ENCODE measurements at places on chromosomes 5 and 9.

- no peak for DNase-seq
Measured at GRCh38 chr5:3954199-3954598, 358.6 kb downstream of the IRX1 start.

- no peak for DNase-seq
Measured at GRCh38 chr5:86463339-86463738, 154.4 kb upstream of the COX7C start.

GRCh38 chr5:5018578-5018970 is 121.6 kb upstream of the ADAMTS16 start:
- no peak for DNase-seq

- no peak for DNase-seq
Measured at GRCh38 chr5:172945151-172945550, 14.1 kb upstream of the RPL26L1 start.

DNA sequence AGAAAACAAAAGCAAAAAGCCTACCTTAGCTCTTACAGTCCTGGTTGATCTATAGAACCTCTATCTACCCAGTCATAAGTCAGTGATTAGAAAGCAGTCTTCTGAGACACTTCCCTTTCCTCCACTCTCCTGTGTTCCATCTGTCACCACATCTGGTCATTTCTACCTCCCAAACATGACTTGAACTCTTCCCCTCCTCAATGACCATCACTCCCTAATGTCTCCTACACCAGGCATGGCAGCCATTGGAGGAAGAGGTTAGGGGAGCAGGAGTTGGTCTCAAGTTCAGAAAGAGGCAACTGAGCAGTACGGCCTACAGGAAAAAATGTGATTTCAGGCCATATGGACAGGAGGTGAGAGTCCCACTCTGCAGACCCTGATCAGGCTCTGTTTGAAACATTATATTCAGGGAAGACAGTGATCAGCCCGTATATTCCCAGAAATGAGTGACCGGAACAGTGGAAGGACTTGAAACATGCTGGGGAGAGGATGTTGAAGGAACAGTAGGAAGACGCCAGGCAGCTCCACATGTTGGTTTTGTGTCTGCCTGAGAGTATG is 12.0 kb downstream of the ABLIM3 start:
- no peak for DNase-seq

DNA sequence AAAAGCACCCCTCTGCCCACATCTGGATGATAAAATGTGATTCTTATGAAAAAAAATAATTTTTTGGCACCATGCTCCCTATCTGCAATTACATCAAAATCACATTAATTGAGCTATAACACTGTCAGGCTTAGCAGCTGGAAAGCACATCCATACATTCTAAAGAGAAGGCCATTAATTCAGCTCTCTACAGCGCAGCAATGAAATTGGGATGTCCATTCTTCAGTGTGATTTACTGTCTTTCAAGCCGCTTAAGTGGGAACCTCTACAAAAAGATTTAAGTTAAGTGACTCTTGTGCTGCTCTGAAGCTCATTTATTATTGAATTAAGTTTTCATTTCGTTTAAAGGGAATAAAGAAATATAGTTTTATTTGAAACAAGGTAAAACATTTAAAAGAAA is 171.3 kb downstream of the EBF1 start:
- DNase-seq: no peak

- DNase-seq: no peak
Measured at GRCh38 chr5:137995077-137995748, 37.7 kb downstream of the FAM13B start.

GRCh38 chr9:35791297-35791921 is at the start of gene NPR2:
NPR2 (plus strand) TSS chr9:35791591; CDS start chr9:35792409, 818 bp downstream.
- no peak for DNase-seq

GRCh38 chr5:134070725-134071613 is 43.5 kb upstream of the TCF7 start:
- DNase-seq: no peak

GRCh38 chr9:75891277-75891741 is 836 bp downstream of the PCSK5 start:
- DNase-seq: no peak

GRCh38 chr5:61651195-61651594 is 319.1 kb downstream of the ZSWIM6 start:
- DNase-seq: no peak

- no peak for DNase-seq
Measured at GRCh38 chr5:150340614-150341255, 16.8 kb upstream of the TCOF1 start.

DNA sequence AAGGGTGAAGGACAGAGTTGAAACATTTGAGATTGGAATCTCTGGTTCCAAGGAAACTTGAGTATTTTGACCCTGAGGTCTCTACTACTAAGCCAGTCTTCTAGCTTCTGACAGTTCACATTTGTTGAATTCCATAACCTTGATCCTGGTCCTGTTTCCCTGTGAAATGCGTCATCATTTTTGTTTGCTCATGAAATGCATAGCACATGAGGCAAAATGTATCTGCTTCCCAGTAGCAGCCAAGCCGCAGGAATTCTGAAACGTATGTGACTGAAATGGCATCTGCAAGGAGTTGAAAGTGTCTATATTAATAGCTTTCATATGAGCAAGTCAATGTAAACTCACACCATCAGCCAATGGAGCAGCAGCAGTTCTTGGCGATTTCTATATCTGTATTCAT is 307.9 kb downstream of the CSNK1G3 start:
- DNase-seq: no peak

DNA sequence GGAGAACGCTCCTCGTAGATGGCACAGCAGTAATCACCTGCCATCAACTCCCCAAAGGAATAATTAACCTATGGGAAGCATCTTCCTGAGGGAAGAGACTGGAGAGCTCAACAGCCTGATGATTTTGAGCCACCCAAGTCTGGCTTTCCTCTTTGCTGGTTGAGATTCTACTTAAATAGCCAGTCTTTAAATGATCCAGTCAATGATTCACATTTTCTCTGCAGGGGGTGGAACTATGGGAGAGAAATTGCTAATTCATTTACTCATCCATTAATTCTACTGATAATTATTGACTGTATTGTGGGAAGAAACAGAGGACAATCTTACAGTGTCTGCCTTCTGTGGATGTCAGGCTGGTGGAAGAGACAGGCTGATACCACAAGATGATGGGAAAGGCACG is 355.0 kb upstream of the PANK3 start:
- DNase-seq: no peak

DNA sequence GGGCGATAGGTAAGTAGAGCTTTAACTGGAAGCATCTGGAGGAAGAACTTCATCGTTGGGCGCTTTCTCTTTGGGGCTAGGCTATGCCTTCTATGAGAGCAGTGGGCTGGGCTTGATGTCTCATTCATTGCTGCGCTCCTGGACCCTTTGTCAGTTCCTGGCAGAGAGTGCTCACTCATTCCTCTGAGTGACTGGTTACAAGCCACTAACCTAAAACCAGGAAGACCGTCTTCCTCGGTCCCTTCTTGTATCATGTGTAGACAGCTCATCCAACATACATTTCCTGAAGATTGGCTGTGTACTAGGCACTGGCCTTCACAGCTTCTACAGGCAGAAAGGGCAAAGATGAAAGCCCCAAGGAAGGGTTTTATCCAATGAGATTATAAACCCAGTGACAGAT is 6.4 kb downstream of the SWI5 start:
- no peak for DNase-seq

DNA sequence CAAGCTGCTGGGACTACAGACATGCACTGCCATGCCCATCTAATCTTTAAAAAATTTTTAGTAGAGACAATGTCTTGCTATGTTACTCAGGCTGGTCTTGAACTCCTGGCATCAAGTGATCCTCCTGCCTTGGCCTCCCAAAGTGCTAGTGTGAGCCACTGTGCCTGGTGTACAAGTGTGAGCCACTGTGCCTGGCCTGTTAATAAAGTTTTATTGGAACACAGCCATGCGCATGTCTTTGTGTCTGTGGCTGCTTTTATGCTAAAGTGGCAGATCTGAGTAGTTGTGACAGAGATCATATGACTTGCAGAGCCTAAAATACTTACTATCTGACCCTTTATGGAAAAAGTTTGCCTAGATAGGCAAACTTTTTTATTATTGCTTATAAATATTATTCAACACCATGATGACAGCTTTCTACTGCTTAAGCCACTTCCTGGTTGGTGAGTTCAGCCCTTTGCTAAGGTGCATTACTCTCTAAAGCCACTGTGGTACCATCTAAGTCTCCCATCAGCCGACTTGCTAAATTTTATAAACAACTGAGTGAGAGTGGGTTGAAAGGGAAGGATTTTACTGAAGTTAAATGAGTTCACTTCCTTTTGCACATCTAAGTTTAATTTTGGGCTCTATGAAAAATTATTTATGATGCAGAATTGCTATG is 133.5 kb downstream of the RASGRF2 start:
- DNase-seq: no peak

GRCh38 chr9:105760053-105760452 is 65.7 kb downstream of the TMEM38B start:
- no peak for DNase-seq

- no peak for DNase-seq
Measured at GRCh38 chr5:5598547-5599113, 176.2 kb downstream of the ICE1 start.

DNA sequence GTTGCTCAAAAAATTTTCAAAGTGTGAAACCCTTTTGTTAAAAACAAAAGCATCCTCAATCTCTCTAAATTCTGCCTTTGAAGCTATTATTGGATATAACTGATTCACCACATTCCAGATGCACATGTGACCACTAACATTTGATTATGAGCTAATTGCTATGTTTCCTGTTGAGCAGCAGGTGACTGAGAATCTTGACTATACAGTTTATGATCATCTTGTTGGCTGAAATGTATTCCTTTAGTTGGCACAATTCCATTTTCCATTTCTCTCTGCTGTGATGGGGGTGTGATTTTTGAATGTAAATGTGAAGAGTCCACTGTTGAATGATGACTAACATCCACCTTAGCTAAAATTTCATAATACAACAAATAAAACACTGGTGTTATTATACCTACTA is 10.7 kb downstream of the LYSMD3 start:
- DNase-seq: peak; percentile 11

- no peak for DNase-seq
Measured at GRCh38 chr5:127353327-127353726, 62.7 kb downstream of the MEGF10 start.

DNA sequence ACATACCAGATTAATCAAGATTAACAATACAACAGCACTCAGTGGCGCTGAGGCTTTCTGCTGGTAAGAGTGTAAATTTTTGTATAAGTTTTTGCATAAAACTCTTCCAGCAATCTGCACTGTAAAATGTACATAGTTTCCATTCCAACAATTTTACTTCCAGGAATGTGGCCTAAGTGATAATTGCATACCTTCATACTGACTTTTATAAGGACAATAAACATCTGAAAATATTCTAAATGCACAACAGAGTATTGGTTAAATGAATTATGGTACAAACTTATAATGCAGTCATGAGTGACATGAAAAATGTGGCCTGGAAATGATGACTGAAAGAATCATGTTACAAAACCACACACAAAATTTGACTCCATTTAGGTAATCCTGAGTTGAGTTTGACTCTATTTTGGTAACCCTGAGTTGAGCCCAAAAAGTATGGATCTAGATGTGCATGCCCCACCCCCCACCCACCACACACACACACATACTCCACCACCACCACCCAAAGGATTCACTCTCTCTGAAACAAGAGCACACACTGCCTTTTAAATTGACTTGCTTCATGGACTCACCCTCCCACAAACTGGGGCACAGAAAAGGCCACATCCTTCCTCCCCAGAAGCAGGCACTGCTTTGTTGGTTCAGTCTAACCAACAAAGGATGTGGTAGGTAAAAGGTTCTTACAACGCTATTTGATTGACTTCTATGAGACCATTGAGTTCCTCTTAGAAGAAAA is 137.6 kb downstream of the SUSD1 start:
- no peak for DNase-seq

GRCh38 chr5:72388646-72389045 is 68.5 kb downstream of the PTCD2 start:
- no peak for DNase-seq

DNA sequence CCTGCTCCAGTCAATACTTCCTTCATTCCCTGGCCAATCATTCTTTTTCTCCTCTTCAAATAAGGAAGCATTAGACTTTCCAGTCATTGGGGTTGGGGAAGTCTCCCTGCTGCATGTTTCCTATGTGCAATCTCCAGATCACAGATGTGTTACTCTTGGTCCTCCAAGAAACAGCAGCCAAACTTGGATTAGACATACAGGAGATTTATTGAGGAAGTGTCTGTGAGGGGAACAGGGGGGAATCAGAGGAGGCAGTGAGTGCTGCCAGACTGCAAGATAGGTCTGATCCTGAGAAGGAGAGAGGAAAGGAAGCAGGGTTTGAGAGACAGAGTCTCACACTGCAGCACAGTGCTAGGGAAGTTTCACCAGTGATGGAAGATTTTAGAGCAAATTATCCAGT is 40.6 kb upstream of the SLIT3 start:
- DNase-seq: no peak

- DNase-seq: no peak
Measured at GRCh38 chr5:116303340-116303739, 218.5 kb downstream of the COMMD10 start.

- DNase-seq: no peak
Measured at GRCh38 chr9:7118633-7119032, 360.9 kb downstream of the KDM4C start.

GRCh38 chr9:119298076-119298853 is 71.0 kb downstream of the BRINP1 start:
- no peak for DNase-seq

DNA sequence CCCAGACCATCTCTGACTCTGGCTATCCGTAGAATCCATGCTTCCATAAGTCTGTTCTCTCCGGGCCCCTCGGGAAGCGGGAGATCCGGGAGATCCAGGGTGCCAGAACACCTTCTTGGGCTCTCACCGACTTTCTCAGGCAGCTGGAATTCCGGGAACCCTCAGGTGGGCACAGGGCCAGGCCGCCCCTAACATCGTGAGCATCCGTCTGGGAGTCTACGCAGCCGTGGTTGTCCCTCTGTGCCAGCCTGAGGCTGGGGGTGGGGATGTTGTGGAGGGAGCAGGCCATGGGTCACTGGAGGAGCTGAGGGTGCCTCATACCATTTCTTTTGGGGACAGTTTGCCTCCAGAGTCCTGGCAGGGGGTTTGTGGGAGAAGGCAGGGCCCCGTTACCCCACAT is 92.3 kb upstream of the COL5A1 start:
- DNase-seq: no peak

- DNase-seq: no peak
Measured at GRCh38 chr9:124778575-124779367, 1.8 kb downstream of the OLFML2A start.

- DNase-seq: no peak
Measured at GRCh38 chr5:60023255-60023654, 129.7 kb upstream of the PDE4D start.

- no peak for DNase-seq
Measured at GRCh38 chr5:139654871-139655491, 6.8 kb downstream of the CXXC5 start.

GRCh38 chr5:161847941-161848391 is at the start of gene GABRA1:
GABRA1 (plus strand) TSS chr5:161848120; CDS start chr5:161850811, 2,691 bp downstream.
- DNase-seq: no peak

DNA sequence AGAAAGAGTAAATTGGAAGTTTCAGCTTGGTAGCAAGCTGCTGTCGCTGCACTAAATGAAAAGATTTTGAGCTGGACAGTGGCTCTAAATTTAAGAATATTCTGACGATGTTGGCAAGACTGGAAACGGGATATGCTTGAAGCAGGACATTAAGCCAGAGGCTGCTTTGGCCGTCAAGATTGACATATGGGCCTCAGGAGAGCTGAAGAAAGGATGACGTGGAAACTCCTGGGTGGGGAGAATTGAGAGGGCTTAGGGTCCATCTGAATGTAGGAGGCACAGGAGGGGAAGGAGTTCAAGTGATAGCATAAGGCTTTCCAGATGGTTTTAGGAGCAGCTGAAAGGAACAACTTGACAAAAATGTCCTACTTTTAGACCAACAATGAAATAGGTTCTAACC is 108.9 kb downstream of the PAPPA start:
- no peak for DNase-seq
